ENCODE measurements at places on chromosomes 11 and 22.

DNA sequence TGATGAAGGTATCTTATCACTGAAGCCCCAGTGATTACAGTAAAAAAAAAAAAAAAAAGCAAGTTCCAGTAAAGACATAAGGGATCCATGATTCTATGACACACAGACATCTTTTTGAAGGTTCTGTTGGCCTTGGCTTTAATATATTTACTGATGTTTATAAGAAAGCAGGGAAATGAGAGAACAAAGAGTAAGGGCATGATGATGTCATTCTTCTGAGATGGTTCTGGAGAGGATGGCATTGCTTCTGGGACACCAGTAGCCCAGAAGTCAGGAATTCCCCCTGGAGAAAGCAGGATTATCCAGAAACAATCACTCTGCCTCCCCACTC is 233.6 kb downstream of the FAM76B start:
- DNase-seq, result no peak

GRCh38 chr11:63503492-63503891 is 2.4 kb upstream of the LGALS12 start:
- DNase-seq, result no peak

GRCh38 chr11:133720951-133721350 is 124.4 kb downstream of the SPATA19 start:
- no peak for DNase-seq

DNA sequence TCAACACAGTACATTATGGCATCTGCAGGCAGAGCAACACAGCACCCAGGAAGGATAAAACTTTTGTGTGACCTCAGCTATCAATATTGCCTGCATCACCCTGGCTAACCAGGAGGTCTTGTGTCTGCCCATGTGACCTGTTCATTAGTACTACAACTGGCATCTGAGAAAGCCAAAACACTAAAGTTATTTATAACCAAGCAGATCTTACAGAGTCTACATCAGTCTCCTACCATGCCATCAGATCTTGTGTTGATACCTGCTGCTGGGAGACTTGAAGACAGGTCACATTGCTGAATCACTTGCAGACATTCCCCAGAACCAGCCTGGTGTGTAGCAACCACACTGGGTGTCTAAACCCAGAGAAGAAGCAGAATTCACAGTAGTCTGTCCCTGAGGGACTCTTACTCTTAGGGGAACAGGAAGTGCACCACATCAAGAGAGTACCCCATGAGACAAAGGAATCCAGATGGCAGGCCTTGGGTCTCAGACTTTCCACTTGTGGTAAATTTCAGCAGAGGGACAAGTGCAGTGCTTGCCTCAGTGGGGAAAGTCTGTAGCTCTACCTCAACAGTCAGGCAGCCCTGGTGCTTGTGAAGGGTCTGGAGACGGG is 7.0 kb downstream of the OR9G1 start:
- DNase-seq, result no peak

DNA sequence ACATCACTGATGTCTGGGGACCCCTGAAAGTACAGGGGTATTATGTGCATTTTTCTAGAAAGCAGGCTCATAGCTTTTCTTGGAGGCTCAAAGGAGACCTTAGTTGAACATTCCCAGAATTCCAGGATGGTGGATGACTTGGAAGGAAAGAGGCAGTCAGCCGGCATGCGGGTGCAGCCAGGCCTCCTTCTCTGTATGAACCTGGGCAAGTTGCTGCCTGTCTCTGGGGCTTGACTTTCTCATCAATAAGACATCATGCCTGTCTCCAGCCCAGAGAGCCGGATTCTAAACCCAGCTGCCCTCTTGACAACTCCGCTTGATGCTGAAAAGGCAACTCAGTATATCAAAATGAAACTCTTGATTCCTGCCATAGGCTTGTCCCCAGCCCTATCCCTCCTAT is 12.6 kb downstream of the MS4A15 start:
- DNase-seq, result no peak

DNA sequence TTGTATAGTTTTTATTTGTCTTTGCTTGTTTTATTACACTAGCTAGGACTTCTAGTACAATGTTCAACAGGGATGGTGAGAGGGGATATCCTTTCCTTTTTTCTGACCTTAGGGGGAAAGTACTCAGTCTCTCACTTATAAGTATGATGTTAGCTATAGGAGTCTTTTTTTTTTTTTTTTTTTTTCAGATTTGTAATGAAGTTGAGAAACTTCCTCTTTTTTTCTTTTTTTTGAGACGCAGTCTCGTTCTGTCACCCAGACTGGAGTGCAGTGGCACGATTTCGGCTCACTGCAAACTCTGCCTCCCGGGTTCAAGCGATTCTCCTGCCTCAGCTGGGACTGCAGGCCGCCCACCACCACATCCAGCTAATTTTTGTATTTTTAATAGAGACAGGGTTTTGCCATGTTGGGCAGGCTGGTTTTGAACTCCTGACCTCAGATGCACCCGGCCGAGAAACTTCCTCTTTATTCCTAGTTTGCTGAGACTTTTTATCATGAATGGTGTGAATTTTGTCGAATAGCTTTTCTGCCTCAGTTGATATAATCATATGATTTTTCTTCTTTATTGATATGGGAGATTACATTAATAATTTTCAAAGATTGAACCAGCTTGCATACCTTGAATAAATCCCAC is 10.9 kb downstream of the TRIM22 start:
- no peak for DNase-seq

DNA sequence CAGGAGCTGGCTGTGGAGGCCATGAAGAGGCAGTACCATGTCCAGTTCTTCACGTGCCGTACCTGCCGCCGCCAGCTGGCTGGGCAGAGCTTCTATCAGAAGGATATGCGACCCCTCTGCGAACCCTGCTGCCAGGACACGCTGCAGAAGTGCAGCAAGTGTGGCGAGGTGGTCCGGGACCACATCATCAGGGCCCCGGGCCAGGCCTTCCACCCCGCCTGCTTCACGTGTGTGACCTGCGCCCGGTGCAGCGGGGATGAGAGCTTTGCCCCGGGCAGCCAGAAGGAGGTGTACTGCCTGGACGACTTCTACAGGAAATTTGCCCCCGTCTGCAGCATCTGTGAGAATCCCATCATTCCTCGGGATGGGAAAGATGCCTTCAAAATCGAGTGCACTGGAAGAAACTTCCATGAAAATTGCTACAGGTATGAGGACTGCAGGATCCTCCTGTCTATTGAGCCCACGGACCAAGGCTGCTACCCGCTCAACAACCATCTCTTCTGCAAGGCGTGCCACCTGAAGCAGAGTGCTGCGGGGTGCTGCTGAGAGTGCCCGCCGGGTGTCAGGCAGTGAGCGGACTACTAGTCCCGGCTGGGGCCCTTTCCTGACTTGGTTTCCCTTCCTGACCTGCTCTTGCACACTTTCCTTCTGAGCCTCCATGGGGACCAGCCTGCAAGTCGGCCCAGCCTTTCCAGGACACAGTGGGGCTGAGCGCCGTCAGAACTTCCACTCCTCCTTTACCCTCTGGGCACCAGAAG is 22.0 kb upstream of the PHF21A start:
- no peak for DNase-seq

- peak; percentile 12 for DNase-seq
Observed at GRCh38 chr22:37166675-37167066, 17.0 kb upstream of the IL2RB start.

GRCh38 chr22:43011079-43011478 is 3.9 kb downstream of the PACSIN2 start:
- no peak for DNase-seq

- DNase-seq, result no peak
Observed at GRCh38 chr11:85431319-85431718, 195.8 kb downstream of the DLG2 start.

DNA sequence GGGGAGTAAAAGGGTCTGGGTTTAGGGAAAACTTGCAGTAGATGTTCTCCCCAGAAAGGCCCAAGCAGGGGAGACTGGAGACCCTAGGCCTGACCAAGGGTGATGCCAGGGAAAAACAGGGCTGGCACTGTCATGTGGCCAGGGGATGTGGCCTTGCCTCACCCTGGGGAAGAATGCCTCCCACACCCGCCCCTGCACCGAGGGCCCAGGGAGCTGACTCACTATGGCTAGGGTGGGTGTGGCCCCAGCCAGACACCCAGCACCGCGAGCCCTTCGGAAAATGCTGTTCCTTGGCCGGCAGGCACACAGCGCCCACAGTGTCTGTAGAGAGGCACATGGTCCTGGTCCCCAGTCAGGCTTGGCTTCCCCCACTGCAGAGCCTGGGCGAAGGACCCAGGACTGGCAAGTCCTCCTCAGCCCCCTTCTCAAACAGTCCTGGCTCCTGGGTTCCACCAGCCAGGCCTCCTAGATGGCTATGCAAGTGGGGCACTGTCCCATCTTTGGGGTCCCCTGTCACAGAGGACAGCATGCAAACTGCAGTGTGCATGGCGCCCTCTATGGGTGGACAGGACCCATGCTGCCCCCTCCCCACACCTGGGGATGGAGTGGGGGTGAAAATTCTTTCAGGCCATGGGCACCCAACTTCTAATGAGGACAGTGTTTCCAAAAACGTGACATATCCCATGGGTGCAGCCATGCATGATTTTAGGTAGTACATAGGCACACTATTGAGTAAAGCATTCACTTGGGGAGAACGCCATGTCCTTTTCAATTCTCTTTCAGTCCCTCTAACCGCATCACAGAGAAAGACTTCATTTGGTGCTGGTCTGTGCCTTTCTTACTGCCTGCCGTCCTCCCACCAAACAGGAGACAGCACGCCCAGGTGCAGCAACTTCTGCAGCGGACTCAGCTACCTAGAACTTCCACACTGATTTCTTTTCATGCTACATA is 15.2 kb downstream of the TMPRSS5 start:
- DNase-seq, result no peak

- no peak for DNase-seq
Observed at GRCh38 chr11:8403310-8403709, 139.6 kb upstream of the LMO1 start.

GRCh38 chr11:67644042-67644441 is 4.5 kb upstream of the TBX10 start:
- no peak for DNase-seq

GRCh38 chr22:35066768-35067167 is 810 bp downstream of the ISX start:
- DNase-seq, result no peak

- DNase-seq, result no peak
Observed at GRCh38 chr11:132994966-132995365, 537.3 kb downstream of the OPCML start.

DNA sequence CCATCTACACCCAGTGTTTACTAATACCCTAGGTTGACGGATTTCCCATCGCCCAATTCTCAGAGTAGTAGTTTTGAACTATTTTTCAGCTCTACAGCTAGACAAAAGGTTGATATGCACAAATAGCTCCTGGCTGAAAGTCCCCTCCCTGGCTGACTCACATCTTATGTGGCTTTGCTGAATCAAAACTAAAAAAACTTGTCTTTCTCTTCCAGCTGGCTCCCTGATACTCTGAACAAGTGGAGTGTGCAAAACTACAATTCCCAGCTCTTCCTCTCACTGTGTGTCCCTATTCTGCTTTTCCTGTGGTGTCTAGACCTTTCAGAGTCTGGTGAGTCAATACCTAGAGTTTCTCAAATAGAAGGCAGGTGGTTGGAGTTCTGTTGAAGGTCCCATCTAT is 12.7 kb upstream of the LARGE1 start:
- no peak for DNase-seq

DNA sequence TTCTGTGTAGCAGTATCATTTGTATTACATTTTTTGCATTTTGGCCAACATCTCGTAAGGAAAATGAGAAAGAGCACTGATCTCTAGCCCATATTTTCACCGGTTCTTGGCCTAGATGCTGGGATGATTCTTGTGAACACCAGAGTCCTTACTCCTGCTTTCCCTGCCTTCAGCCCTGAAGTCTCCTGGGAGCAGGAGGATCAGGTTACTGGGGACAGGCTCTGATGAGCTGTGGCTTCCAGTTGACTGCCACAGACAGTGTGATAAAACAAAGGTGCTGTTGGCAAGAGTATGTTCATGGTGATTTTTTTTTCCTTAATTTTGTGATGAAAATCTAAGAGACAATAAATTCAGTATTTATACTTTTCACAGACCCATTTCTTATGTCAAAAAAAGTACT is 34.2 kb upstream of the ADSL start:
- DNase-seq, result no peak

Measured in SHP77 treated with DMSO at 0.1 percent for 48 hours (cell line).